ENCODE measurements at places on chromosomes 7 and 10.

- DNase-seq = no peak
Measured at GRCh38 chr7:29539471-29539870, 24.2 kb upstream of the PRR15 start.

GRCh38 chr10:59383436-59383835 is 21.1 kb upstream of the FAM13C start:
- no peak for DNase-seq

DNA sequence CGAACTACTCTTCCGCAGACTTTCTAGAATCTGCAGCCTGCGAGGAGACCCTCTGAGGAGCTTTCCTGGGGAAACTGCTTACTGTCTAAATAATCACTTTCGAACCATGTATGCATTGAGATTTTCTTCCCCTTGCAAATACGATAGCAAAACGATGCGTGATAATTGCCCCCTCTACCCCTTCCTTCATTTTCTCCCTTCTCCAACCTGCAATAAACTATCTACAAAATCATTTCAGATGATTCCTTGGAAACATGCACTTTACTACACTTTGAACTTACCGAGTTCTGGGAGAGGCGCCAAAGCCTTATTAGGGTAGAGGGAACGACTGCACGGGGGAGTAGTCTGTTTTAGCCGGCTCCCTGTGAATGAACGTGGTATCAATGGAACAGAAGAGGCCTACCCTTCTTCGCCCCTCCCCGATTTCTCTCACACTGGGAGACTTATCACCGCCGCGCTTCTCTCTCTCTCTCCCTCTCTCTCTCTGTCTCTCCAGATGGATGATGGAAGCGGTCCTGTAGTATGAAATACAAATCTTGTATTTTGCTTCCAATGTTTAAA is at the start of gene FGFBP3:
Gene FGFBP3 (minus strand): TSS at position 370 of the 561 bp plus-strand sequence. CDS start 517 bp downstream, outside the sequence.
- no peak for DNase-seq

GRCh38 chr7:121076350-121077164 is 88.0 kb downstream of the CPED1 start:
- DNase-seq = no peak

DNA sequence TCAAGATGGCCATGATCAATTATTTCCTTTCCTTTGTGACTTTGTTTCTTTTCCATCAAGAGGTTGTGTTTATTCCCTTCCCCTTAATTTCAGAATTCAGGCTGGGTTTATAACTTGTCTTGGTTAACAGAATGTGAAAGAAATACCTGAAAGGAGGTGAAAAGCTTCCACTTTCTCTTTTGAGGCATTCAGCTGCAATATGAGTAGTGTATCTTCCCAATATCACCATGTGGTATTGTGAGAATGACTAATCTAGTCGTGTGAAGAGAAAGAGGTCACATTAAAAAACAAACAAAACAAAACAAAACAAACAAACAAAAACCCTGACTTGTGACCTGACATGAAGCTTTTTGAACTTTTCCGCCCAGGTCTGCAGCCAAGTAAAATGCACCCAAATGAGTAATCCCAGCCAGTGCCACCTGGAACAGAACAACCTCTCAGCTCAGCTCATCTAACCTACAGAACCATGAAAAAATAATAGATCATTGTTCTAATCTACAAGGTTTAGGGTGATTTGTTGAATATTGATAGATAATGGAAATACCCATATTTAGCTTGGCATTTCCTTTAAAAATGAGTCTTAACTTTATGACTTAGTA is 70.8 kb upstream of the TEX47 start:
- no peak for DNase-seq

- no peak for DNase-seq
Measured at GRCh38 chr10:95242581-95243317, 48.1 kb downstream of the PDLIM1 start.
